Fibroblast of skin of back (primary cell): ENCODE measurements at places on chromosomes 7 and 10.

DNA sequence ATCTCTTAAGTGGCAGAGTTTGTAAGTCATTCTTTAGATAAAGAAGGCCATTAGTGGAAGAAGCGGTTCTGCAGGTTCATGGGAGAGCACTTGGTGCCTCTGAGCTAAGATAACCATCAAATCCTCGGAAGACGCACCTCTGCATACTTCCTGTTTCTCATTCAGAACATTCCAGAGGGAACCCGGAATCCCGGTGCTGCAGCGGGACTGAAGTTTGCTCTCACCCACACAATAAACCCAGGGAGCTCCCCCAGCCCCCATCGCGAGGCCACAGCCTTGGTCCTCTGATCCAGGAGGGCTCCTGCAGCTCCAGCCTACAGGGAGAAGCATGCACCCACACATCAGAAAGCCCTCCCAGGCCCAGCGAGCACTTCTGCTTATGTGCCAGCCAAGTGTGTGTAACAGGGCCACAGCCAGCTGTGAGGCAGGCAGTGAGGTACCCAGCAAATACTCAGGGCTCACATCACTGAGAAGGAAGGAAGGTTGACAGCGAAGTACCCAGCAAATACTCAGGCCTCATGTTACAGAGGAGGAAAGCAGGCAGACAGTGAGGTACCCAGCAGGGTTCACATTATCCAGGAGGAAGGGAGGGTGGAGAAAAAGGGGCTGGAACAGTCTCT, 142.4 kb downstream of the DIP2C start:
- no peak for DNase-seq

GRCh38 chr10:30827531-30828120, 198.1 kb upstream of the LYZL2 start:
- no peak for DNase-seq

DNA sequence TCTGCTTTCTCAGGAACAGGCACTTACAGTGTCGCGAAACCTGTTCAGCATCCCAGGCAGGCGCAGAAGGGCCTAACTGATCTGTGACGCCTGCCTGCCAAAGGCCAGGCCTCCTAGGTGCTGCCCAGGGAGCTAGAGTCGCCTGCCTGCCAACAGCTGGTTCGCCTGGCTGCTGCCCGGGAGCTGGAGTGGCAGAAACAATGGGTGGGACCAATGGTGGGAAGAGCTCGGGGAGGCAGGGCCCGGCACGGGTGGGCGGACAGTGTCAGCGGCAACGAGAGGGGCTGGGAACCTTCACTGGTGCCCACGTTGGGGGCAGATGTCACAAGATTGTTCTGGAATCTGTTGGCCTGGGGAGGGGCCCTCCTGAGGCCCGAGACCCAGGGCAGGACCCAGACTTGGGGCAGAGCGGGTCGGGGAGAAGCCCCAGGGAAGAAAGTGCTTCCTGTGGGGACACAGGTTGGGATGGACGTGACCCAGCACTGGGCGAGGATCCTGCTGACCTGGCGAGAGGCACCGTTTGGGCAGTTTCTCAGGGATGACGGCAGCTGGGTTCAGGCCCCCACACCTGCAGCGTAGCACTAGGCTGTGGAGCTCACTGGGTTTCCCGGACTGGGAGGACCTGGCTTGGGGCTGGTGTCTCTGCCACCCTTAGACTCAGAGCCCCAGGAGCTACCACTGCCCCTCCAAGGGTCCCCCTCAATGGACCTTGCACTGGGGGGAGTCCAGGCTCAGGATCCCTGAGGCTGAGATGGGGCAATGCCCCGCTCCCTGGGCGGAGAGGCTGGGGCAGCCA, 181.8 kb downstream of the ELFN1 start:
- no peak for DNase-seq

GRCh38 chr7:139265673-139266072, 34.6 kb downstream of the UBN2 start:
- DNase-seq: no peak

DNA sequence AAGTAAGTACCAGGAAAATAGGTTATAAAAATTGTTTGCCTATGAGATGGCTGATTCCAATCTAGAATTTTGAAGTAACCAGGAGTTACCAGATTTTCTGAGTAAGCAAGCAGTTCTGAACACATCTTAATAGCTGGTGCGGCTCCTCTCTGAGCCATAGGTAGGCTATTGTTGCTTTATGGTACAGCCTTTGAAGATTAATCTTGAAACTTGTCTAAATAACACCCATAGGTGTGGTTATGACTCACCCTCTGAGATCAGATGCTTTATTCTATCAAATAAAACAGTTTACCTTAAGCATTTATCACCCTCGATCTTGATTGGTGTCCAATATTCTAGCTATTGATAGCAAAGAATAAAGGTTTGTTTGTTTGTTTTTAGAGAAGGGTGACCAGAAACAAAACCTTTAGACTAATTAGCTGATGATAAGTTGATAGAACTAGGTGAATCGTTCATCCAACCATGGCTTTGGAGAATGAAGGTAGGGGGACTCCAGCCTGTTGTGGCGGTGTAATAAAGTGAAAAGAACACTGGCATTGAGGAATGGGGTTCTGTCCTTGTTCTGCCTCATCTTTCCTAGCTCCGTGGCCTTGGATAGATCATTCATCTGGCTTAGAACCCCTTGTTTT, 72.2 kb downstream of the VTI1A start:
- DNase-seq: no peak

- no peak for DNase-seq
Measured at GRCh38 chr7:76515999-76516443, 5.7 kb downstream of the UPK3B start.
